ENCODE measurements at places on chromosomes 6 and 20. TPM values are rescaled to one million over a fixed set of nuclear protein-coding genes. Genes with fewer than 3 reads are reported as not detected.

SLC35F1 gene
- total RNA-seq: 0.16 TPM

ADGB gene
- total RNA-seq: not detected

DNA sequence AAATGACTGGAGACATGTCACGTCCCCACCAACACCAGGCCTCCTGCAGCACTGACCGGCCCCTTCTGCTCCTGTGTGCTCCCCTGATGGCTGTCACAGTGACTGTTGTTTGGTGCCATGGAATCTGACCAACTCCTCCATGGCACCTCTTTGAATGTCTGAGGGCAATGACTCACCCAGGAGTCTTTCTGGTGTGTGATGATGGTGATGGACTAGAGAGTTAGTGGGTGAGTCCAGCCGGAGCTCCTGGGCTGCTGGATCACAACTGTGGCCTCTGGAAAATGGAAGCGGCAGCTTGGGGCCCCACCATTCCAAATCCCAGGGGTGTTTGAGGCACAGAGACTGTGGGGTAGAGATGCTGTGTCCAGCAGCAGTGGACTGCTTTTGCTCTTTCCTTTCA is 133.3 kb downstream of the TFAP2C start:
- no peaks in the 10 kb centered on the region for H3K36me3 ChIP-seq
- H3K27me3 ChIP-seq: no peaks in the 10 kb centered on the region
- ATAC-seq: no peak
- H3K27ac ChIP-seq: no peak overlapping the region
- H3K4me1 ChIP-seq: no peaks in the 10 kb centered on the region

GRCh38 chr6:19100752-19101151 is 713.6 kb downstream of the RNF144B start:
- no peak overlapping the region for H3K4me3 ChIP-seq
- H3K27me3 ChIP-seq: no peaks in the 10 kb centered on the region
- no peaks in the 10 kb centered on the region for H3K4me1 ChIP-seq
- H3K27ac ChIP-seq: no peak overlapping the region

DNA sequence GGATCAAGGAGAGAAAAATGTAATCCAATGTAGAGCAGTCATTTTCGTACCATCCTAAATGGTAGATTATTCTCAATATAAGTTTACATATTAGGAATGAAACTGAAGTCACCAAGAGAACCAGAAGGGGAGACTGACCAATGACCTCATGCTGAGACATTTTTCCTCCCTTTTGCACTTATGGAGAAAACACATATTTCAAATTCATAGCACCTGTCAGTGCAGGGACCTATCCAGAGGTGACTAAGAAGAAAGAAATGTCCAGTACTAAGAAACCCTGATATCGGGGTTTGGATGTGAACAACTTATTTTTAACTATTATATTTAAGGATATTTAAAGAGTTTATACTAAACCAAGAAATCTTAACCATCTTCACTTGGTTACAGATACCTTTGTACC is 16.6 kb upstream of the LYRM2 start:
- no peaks in the 10 kb centered on the region for H3K4me1 ChIP-seq
- H3K27me3 ChIP-seq: no peaks in the 10 kb centered on the region
- H3K4me3 ChIP-seq: no peak overlapping the region
- ATAC-seq: no peak
- no peak overlapping the region for H3K27ac ChIP-seq
- H3K36me3 ChIP-seq: peaks cover 99% of the 10 kb centered on the region

GRCh38 chr6:167934426-167934864 is 63.0 kb upstream of the KIF25 start:
- no peak overlapping the region for H3K4me3 ChIP-seq
- no peaks in the 10 kb centered on the region for H3K4me1 ChIP-seq
- ATAC-seq: no peak
- H3K27me3 ChIP-seq: no peaks in the 10 kb centered on the region
- H3K27ac ChIP-seq: no peak overlapping the region

- peaks cover 25% of the 10 kb centered on the region for H3K36me3 ChIP-seq
- H3K4me3 ChIP-seq: no peak overlapping the region
- H3K27me3 ChIP-seq: peaks cover 8% of the 10 kb centered on the region
- H3K27ac ChIP-seq: peak overlapping the region; percentile 90
- no peak for ATAC-seq
- peaks cover 30% of the 10 kb centered on the region for H3K4me1 ChIP-seq
Observed at GRCh38 chr20:53069132-53069531, 97.0 kb downstream of the TSHZ2 start.

DNA sequence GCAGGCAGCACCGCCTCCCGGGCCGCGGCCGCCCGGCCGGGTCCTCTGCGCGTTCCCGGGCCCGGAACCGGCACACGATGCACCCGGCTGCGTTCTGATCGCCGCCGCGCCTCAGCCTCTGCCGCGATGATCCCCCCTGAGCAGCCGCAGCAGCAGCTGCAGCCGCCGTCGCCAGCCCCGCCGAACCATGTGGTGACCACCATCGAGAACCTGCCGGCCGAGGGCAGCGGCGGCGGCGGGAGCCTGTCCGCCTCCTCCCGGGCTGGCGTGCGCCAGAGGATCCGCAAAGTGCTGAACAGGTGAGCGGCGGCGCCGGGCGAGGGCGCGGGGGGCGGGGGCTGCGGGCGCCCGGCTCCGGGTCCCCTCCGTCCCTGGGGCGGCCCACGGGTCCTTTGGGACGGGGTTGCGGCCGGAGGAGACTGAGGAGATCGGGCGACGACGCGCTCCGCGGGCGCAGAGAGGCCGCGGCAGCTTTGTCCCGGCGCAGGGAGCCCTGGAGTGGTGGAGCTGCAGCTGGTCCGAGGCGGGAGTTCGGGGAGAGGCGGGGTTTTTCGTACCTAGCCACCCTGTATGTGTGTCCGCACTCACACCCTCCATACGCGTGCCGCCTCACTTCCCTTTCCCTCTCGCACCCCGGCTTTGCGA is 659 bp downstream of the SLC35F1 start:
- no peak overlapping the region for H3K27ac ChIP-seq
- H3K4me1 ChIP-seq: no peaks in the 10 kb centered on the region
- ATAC-seq: no peak
- peak overlapping the region; percentile 67 for H3K4me3 ChIP-seq
